ENCODE measurements at places on chromosomes 6 and 20.
A peak's percentile ranks its signal among the peaks of the same experiment; 100 is the strongest.

DNA sequence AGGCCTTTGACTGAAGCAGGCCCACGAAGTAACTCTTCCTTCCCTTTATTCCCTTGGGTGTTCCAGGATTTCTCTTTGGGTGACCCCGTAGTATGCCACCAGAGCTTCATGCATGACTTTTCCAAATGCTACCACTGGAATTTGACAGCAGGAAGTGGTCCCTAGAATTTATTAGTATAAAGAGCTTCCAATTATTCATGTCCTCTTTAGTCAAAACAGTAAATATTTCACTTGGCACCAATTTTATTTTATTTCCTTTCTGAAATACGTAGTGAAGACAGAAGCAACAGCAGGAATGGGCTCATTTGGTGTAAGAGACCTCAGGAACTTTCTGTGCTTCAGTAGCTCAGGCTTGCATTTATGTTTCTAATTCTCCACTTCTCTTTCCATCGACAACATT is 151.3 kb downstream of the LCA5 start:
- peak; percentile 41 for DNase-seq

DNA sequence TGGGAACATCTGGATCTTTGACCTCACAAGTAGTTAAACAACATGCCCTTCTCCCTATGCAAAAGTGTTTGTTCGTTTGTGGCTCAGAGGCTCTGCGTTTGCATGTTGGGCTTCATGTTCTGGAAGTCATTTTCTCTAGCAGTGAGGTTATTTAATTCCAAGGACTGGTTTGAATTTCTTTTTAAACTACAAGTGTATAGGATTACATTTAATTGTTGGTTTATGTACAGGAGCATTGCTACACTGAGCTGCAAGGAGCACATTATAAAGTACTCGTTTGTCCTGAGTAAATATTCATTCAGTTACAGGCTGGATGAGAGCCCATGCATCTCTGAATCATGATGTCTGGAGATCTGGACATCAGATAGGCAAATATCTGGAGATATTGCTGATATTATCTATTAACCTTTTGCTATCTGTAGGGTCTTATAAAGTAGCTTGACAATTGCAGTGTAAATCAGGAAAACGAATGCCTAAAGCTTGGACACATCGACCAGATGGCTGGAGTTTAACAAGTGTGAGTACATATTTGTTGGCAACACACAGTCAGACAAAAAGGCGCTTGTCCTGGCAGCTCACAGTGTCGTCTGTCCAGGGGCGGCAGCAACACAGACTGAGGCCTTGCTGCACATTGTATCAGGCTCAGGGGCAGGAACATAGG is 84.6 kb downstream of the PDE7B start:
- peak; percentile 50 for DNase-seq

DNA sequence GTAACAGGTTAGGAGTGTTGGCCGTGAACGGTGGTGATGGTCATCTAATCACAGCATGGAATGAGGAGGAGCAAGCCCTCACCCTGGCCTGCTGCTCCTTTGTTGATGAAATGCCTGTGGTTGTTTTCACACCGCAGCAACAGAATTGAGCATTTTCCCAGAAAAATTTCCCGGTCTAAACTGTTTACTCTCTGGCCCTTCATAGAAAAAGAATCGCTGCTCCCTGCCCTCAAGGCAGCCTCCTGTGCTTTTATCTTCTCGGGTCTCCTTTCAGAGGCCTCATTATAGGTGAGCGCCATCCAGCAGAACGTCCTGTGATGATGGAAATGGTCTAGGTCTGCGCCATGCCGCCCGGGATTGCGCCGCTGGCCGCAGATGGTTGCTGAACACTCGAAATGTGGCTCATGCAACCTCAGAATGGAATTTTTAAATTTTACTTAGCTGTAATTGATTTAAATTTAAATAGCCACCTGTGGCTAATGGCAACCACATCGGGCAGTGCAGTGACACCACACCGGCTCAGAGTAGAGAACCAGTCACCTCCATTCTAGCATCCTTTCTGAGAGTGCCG is 30.2 kb downstream of the PHACTR3 start:
- DNase-seq, result no peak

GRCh38 chr20:64224351-64225170 is 31.0 kb upstream of the PCMTD2 start:
- DNase-seq, result no peak

DNA sequence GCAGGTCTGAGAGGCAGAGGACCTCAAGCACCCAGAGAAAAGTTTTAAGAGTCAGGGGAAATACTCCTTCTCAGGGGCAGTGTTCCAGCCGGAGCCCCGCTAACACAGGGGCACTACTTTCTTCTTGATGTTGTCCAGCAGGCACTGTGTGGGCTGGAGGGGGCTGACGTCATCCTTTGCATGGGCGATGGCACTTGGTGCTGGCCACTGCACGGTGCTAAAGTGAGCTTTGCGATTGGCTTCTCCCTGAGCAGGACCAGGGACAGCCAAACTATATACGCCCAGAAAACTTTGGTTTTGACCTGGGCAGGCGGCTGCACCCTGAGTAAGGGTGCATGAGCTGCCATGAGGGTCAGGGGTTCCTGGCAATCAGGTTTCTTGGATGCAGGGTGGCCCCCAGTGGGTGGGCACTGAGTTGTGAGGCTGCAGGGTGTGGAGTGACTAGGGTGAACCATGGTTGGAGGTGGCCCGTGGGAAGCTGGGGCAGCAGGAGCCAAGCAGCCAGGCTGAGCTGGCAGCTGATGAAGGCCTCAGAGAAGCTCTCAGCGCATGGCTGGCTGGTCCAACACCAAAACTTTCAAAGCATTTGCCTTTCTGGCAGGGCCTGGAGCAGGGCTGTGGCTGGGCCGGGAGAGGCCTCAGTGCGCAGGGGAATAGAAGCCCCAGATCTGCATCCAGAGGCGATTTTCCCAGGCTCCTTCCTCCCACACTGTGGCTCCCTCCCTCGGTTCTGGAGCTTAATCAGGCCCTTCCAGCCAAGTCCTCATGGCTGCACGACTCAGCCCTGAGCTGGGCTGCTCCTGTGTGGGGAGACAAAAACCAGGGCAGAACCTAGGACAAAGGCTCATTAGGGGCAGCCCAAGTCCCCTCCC is 18.3 kb downstream of the MRPS18A start:
- no peak for DNase-seq

DNA sequence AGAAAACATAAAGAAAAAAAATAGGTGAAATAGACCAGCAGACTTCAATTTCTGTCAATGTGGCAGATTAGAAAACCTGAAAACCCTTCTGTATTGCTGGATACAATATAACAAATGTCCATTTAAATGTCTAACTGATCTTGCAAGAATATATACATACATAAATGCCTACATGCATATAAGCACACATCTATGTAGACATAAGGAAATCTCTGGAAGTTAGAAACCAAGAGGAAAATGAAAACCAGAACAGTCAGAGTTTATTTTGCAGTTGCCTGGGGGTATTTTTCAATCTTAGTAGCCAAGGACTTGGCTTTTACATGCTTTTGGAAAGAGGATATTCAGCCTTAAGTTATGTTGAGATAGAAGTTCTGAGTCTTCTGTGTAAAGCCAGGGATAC is 184.0 kb downstream of the RPS12 start:
- DNase-seq, result no peak

DNA sequence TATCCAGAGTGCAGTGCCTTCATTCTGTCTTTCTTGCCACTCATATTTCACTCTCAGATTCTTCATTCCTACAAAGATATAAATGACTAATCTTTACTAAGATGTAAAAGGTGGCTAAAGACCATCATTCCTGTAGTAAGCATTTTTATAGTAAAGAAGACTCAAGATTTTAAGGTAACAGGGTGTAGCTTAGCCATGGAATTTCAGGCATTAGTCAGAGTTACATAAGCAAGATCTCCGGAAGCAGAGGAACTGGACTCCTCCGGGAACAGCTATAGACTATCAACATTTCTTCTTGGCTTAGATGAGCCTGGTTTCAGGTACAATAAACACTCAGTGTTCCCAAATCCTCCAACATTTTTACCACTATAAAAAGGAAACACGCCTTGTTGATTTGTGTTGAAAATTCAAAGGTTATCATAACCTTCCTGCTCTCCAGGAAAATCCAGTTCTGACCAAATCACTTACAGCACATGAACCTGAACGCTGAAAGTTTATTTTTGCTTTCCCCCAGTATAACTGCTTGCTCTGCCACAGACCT is 23.7 kb downstream of the SERPINB1 start:
- no peak for DNase-seq

DNA sequence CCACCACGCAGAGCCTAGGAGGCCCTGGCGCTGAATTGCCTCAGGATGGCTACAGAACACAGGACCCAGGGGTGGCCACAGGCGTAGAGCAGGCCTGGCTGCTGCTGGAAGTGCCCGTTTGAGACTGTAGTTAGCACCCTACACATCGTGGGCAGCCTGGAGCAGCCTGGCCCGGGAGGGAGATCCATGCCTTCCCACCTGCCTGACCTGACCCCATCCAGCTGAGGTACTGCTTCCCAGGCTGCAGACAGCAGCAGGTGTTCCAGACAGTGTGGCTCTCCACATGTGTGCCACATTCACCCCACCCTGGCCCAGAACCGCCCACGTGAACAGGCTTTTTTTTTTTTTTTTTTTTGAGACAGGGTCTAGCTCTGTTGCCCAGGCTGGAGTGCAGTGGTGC is 20.9 kb upstream of the MAP1LC3A start:
- DNase-seq, result no peak

DNA sequence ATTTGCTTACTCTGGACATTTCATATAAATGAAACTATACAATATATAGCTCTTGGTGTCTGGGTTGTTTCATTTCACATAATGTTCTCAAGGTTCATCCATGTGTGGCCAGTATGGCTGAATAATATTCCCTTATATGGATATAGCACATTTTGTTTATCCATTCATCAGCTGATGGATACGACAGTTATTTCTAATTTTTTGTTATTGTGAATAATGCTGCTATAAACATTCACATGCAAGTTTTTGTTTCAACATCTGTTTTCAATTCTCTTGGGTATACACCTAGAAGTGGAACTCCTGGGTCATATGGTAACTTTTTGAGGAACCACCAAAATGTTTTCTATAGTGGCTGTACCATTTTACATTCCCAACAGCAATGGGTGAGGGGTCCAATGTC is 101.1 kb downstream of the CDK19 start:
- no peak for DNase-seq

- no peak for DNase-seq
Observed at GRCh38 chr20:8367689-8368088, 235.6 kb downstream of the PLCB1 start.

DNA sequence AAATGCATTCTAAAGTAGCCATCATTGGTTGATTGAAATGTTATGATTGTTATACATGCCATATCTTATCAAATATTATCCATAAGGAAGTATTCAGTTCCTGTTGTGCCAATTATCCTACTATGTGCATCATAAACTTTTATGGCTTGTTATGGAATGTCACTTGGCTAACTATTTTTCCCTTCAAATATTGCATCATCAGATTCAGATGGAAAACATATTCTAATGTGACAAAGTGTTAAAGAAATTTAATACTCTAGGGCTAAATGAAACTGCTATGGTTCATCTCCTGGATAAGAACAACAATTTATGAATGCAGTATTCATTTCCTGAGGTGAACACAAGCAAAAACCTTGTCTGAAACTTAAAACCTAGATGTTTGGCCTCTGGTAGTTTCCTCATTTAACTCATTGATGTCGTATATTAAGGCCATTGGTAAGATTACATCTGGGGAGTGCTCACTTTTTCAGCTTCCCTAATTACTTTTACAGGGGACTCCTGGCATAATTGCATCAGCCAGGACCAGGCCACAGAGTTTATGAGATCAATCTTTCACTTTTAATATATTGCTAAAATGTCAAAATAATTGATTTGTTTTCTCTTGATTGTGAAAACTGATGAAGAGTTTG is 134.9 kb upstream of the CEP162 start:
- DNase-seq, result no peak

GRCh38 chr20:55953201-55953600 is 52.1 kb downstream of the CBLN4 start:
- DNase-seq, result no peak

DNA sequence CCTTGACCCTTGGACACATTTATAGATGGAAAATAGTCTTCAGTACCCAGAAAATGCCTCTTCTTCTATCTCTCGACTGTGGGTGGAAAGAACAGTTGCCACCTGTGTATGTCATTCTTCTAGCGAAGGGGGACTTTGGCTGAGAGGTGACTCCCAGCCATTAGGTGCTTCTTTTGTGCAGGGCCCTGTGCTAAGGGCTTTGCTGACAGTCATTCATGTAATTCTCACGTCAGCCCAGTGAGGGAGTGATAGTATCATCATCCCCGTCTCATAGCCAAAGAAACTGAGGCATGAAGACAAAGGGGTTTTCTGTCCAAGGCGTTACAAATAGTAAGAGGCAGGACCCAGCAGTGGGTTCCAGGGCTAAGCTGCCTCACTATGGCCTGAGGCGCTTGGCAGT is 160.8 kb downstream of the SCML4 start:
- DNase-seq, result no peak

DNA sequence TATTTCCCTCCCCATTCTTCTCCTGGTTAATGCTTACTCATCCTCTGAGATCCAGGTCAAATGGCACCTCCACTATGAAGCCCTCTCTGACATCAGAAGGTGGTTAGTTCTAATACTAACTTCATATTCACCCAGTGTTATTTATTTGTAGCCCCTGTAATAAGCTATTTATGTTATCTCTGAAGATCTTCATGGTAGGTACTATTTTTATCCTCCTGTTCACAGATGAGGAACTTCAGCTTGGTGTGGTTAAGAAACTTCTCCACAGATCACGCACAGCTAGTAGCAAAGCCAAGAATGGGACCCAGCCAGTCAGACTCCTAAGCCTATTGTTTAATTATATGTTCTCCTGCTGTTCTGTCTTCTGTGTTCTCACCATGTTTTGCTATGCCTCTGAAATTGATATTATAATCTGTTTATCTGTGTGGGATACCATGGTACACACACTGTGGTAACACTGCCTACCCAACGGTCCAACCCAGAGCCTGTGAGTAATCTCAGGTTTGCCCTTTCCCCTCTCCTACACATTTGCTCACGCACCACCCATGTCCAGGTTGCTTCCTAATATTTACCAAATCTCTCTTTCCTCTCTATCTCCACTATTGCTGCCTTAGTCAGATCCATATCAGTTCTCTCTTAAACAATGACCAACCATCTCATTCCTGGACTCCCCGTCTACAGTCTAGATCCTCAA is 98.4 kb downstream of the IPCEF1 start:
- DNase-seq, result no peak

DNA sequence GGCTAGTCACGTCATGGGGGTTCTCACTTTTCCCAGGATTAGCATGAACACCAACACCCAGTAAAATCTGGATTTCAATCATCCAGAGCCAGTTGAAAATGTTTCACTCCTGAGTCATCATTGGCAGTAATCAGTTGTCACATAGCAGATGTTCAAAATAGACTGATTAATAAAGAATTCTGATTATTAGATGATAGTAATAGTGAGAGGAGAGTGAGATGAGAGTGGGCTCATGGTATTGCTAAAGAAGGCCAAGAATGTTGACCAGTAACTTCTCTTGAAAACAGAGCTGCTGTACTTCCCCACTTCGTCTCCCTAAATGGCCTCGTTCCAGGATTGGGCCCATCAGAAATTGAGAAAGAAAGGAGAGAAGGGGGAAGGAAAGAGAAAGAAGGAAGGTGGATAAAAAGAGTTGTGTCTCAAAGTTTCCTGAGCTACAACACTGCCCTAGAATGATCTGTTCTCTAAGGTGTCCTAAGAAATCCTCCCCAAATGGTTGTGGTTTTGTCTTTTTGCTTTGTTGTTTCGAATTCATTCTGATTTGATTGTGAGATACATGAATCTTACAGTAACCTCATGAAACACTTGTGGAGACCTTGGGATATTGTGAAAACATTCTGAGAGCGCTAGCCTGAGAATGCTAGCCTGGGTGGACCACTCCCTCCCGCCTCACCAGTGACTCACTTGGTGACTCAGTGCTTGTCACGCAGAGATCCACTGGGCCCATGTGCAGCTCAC is 502.2 kb upstream of the JARID2 start:
- no peak for DNase-seq
